Cardiac muscle cell (in vitro differentiated cells and primary cell): ENCODE measurements at places on chromosomes 6 and 20.
A peak's percentile ranks its signal among the peaks of the same experiment; 100 is the strongest.

DNA sequence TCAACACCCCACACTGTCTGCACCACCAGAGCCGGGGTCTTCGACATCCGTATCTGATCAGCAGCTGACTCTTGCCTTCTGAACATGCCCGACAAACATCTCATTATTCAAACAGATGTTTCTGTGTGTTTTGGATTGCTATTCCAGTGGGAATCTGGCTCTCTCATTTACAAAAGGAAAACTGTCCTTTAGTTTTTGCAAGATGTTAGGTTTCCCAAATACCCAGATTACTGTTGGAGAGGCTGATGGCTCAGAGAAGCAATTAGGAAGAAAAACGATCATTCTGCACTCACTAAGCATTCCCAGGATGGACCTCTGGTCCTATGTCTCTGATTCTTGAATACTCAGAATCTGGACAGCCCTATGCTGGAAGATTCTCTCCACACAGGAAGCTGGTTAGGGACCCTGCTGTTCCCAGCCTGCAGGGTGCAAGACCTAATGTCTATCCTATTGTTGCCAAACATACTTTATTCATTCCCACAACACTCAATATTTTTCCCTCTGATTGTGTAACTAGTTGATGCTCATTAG is 532.9 kb downstream of the CDH26 start:
- DNase-seq = no peak

- no peak for DNase-seq
These were observed 1.4 kb upstream of the DAAM2 start for GRCh38 chr6:39790772-39791171.

DNA sequence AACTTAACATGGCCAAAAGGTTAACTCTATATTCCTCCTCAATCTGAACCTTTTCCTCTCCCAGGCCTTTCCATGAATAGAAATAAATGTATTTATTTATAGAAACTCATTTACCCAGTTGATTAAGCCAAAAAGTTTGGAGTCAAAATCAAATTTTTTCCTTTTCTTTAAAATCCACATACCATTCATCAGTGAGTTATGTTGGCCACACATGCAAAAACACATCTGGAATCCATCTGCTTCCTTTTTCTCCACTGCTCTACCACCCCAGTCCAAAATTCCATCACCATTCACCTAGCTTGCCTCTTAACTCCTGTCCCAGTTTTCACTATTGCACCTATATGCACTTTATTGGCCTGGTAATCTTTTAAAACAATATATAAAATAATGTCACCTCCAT is 62.4 kb upstream of the TMEM200A start:
- DNase-seq = no peak

GRCh38 chr6:121491576-121491975 is 56.1 kb downstream of the GJA1 start:
- no peak for DNase-seq

DNA sequence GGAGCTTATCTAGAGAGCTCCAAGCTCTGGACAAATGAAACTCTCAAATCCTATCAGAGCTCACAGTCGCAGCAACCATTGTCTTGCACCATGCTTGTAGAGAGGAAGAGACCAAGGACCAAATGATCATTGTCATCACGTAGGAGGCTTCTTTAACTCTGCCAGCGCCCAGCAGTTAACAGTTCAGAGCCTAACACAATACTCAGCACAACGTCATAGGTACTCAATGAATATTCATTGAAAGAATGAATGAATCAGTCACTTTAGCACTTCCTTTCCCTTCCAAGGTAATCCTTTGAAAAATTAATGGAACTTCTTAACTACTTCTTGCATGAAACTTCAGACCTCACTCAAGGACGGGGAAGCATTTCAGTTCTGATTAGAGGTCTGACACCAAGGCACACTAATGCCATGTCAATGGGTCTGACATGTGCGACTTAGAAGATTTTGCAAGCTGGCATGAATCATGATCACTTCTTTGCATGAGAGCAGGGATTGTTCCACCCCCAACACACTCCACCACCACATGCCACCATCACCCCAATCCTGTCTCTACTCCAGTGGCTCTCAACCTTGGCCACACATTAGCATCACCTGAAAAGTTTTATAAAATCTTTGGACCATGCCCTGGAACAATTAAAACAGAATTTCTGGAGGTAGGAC is 45.1 kb downstream of the KHDC1L start:
- DNase-seq = no peak

GRCh38 chr6:22804620-22805261 is 235.4 kb downstream of the HDGFL1 start:
- no peak for DNase-seq

DNA sequence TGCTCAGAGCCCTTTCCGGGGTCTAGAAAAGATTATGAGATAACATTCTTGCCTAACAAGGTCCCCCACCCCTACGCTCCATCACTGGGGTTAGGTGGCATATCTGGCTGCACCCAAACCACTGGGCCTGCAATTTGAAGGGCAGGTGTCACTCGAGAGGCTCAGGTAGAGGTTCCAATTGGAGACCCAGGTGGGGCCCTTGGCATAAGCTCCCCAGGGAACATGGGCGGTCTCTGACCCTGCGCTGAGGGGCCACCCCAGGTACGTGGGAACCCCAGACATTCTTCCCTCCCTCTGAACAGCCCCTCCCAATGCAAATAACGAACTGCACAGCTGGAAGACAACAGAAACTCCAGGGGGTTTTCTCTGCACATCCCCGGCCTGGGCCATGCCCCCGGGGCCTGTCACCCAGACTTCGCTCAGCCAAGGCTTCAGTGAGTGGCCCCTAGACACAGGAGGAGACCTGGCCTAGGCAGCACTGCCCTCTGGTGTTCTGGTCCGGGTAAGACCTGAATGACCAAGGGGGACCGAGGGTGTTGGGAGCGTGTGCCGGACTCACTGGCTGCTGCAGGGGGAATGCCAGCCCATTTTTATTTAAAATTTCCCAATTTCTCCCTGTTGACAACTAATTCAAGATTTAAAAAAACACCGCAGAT is 47.5 kb downstream of the DSTN start:
- peak; percentile 77 for DNase-seq

- DNase-seq = no peak
These were observed 185.7 kb upstream of the EYA4 start for GRCh38 chr6:133055441-133055966.

GRCh38 chr6:121879149-121879548 is 443.7 kb downstream of the GJA1 start:
- DNase-seq = peak; percentile 68

DNA sequence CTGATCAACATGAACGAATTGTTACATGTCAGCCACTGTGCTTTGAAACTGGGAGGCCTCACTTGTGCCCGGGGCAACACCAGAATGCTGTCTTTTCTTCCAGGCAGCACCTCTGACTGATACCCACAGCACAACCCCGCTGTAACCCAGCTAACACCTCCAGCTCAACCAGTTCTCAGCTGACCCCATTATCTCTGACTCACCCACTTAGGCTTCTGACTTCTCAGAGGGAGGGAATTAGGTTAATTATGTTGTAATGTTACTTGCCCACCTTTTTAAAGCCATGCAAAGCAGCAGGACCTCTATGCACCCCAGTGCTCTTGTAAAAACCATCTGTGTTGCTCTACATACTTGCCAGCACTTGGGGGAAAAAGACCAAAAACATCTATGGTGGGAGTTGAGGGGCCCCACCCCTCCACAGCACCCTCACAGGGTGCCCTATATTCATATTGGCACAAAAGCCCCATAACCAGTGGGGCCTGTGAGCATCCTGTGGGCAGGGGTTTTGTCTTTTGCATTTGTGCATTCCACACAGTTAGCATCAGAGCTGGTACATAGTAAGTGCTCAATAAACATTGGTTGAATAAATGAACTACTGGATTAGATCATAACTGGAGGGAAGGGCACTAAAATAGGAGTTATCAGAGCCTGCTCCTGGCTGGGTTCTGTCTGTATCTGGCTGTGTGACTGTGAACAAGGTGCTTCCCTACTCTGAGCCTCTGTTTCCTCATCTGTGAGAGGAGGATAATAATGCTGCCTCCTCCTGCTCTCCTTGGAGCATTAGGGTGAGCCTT is 22.3 kb downstream of the BNIP5 start:
- DNase-seq = peak; percentile 30

DNA sequence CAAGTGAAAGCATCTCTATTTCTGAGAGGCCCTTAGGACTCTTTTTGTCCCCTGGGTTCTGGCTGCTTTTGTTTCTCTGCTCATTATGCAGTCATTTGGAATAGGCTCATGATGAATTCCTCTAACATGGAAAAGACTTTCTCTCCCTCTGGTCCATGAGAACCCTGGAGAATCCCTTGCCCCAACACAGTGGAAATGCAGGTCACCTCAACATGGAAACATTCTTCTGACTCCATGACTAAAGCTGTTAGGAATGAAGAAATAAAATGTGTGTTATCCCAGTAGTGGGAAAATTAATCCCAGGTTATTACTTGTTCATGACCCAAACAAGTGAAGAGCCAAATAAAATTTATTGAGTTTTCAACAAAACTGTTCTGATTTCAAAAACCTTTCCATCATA is 458.6 kb downstream of the EPM2A start:
- DNase-seq = no peak

DNA sequence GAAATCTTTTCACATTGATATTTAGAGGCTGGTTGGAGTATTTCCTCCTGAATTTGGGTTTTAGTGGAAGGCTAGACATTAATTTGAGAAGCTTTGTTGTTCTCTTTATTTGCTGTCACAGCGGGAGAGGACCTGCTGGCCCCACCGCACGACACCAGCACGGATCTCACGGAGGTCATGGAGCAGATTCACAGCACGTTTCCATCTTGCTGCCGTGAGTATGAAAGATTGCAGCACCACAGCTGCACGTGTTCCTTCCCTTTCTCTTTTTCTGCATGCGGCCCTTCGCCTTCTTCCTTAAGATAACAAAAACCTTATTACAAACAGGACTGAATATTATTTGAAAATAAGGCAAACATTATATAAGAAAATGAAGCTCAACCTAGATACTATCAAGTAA is 555.5 kb downstream of the UTRN start:
- DNase-seq = no peak

GRCh38 chr6:134080171-134080795 is 27.9 kb upstream of the SLC2A12 start:
- DNase-seq = no peak

GRCh38 chr6:154715446-154715845 is 17.8 kb upstream of the SCAF8 start:
- DNase-seq = no peak

DNA sequence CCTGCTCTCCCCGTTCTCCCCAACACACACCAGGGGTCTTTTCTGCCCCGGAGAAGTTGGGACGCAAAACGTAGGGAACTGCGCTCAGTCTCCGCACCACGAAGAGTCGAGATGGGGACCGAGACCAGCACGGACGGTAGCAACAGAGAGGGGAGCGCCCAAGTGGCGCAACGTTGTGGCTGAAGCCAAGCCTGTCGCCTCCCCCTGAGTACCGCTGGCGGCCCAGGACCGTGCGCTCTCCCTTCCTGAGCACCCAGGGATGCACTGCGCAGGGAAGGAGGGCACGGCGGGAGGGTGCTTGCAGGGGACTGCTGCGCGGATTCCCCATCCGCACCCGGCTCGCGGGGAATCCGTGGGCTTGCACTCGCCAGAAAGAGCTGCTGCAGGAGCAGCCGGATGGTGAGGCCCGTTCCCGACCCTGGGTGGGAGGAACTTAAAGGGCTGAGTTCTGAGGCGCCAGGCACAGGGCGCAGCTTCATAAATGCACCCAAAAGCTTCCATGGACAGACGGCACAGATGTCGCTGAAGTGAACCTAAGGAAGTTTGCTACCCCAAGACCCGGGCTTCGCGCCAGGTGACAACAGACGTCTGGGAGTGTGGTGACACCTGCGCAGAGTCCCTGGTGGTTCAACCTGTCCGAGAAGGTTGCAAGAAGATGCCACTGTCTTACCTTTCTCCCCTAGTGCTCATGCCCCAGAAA is 178.7 kb downstream of the TBXT start:
- no peak for DNase-seq

- DNase-seq = peak; percentile 34
These were observed 62.0 kb upstream of the HFE start for GRCh38 chr6:26025047-26025893.

DNA sequence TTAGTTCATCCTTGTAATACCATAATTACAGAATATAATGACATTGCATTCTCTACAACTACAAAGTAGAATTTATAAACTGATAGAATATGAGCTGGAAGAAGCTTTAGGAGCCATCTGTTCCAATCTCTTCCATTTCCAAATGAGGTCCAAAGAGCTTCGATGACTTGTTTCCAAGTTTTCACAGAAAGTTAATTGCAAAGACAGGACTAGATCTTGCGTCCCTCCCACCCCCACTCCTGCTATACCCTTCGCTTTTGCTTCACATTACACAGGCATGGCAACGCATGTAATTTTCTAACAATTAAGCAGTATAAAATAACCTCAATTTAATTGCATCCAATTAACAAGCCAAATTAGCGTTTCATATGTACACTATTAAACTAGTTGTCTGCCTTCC is 7.0 kb downstream of the HIVEP2 start:
- DNase-seq = no peak

DNA sequence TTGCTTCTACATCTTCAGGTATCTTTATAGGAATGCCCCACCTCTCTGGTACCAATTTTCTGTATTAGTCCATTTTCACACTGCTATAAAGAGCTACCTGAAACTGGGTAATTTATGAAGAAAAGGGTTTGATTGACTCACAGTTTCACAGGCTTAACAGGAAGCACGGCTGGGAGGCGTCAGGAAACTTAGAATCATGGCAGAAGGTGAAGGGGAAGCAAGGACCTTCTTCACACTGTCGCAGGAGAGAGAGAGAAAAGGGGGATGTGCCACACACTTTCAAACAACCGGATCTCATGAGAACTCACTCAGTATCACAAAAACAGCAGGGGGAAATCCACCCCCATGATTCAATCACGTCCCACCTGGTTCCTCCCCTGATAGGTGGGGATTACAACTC is 24.4 kb upstream of the LY86 start:
- no peak for DNase-seq

DNA sequence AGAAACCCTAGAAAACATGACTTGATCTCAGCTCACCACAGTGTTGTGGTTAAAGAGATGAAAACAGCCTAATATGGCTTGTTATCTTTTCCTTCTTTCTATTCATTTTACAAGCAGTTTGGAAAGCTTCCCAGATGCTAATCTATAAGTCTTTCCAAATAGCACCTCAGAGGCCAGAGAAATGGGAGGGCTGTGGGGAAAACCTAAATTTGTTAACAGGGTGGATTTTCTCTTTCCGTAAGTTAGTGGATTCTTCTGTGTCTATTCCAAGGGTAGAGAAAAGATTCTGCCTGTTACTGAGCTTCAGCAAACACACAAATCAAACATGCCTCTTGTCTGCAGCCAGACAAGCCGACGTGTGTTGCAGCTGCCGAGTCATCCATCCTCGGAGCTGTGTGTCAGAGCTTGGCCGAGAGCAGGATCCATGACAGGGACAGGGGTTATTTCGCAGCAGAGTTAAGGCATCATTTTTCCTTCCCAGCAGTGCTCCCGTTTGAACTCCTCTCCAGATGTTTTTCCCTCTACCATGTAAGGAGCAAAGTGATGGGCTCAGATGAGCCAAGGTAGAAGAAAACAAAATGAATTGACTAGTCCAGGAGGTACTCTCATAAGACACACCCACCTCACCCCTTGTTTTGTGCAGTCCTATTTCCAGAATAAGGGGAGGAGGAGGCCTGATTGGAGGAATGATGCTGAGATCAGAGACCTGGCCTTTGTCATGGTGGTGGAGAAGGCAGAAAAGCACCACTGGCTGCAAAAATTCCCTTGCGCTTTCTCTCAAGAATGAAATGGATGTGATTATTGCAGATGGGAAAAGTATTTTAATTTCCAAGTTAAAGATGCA is 560.0 kb downstream of the C6orf118 start:
- no peak for DNase-seq

GRCh38 chr6:25484900-25485299 is 167.1 kb upstream of the SCGN start:
- no peak for DNase-seq

- DNase-seq = no peak
These were observed 4.9 kb upstream of the PACSIN1 start for GRCh38 chr6:34460796-34461507.
